Right ventricle myocardium inferior (tissue), 1 donor: ENCODE measurements at places on chromosomes 3 and 15.

- DNase-seq = no peak
Observed at GRCh38 chr3:77267589-77267988, 227.7 kb downstream of the ROBO2 start.

DNA sequence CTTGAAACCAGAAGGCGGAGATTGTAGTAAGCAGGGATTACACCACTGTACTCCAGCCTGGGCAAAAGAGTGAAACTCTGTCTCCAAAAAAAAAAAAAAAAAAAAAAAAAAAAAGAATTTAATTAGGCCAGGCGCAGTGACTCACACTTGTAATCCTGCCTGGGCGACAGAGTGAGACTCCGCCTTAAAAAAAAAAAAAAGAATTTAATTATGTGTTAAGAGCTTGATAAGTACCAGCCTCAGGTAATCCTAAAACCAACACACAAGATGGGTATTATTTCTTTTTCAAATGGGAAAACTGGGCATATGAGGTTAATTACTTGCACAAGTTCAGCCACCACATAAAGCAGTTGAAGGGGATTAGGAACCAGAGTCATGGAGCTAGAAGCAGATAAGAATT lies 49.0 kb downstream of the PBRM1 start:
- no peak for DNase-seq

GRCh38 chr3:86989611-86990010 lies 1.3 kb downstream of the VGLL3 start:
- no peak for DNase-seq

- no peak for DNase-seq
Observed at GRCh38 chr15:90583471-90584252, 53.9 kb downstream of the CRTC3 start.

GRCh38 chr15:66764072-66764786 lies 62.2 kb downstream of the SMAD6 start:
- no peak for DNase-seq

DNA sequence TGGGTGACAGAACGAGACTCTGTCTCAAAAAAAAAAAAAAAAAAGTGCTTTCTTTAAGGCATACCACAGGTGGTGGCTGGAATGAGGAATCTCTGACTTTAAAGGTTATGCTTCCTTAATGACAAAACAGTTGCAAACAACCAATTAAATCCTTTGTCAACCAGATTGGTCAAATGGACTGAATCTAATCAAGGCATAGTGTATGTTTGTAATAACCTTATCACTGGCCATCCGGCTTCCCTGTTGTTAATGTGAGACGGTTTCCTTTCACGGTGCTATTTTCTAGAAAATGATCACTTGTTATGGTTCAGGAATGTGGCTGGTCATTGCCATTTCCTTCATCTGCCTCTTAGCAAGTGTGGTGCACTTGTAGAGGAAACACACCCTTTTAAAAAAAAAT lies 75.9 kb downstream of the FLNB start:
- DNase-seq = no peak

GRCh38 chr3:78633626-78634025 lies 1134.2 kb downstream of the ROBO1 start:
- DNase-seq = no peak

- no peak for DNase-seq
Observed at GRCh38 chr15:83914906-83915305, 261.0 kb downstream of the ADAMTSL3 start.
